ENCODE measurements at places on chromosomes 4 and X. TPM values are rescaled to one million over a fixed set of nuclear protein-coding genes. Genes with fewer than 3 reads are reported as not detected.

DNA sequence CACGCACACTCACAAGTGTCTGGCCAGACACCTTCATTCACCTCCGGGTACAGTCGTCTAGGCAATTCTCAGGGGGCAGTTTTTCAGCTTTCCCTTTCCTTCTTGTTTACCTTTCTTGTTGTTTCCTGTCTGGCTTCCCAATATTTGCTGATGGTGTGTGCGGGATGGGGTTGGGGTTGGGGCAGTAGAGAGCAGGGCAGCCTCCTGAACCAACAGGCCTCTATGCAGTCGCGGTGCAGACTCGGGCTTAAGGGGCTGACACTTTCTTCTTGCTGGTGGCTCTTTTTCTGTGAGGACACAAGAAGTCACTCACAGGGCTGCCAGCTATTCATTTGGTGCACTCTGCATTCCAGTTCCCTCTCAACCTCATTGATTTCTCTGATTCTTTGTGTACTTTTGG lies 56.4 kb downstream of the NBDY start:
- DNase-seq, result no peak

GRCh38 chr4:141739636-141740035 lies 103.3 kb downstream of the IL15 start:
- no peak for DNase-seq

- DNase-seq, result no peak
Measured at GRCh38 chr4:174275101-174275500, 8.4 kb downstream of the FBXO8 start.

GRCh38 chr4:119598521-119598920 lies 30.1 kb downstream of the PDE5A start:
- peak; percentile 44 for DNase-seq

DNA sequence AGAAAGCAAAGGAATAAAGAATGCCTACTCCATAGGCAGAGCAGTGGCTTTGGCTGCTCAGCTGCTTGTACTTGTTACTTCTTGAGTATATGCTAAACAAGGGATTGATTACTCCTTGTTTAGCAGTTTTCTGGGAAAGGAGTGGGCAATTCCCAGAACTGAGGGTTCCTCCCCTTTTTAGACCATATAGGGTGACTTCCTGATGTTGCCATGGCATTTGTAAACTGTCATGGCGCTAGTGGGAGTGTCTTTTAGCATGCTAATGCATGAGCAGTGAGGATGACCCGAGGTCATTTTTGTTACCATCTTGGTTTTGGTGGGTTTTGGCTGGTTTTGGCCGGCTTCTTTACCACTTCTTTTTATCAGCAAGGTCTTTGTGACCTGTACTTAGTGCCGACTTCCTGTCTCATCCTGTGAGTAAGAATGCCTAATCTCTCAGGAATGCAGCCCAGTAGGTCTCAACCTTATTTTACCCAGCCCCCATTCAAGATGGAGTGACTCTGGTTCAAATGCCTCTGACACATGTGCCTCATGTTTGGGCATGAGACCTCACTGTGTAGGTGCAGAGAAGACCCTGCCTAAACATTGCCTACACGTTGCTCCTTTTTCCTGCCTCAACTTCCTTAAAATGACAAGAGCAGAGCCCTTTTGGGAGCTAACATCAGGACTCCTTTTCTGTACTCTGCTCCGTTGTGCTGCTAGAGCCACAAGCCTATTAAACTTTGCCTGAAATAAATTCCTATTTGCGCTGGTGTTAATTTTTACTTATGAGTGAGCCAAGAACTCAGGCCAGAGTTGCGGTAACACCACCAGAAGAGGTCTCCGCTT lies 21.0 kb upstream of the UBA6 start:
- DNase-seq, result peak; percentile 79

- DNase-seq, result no peak
Measured at GRCh38 chrX:115067812-115068211, 50.4 kb upstream of the IL13RA2 start.

DNA sequence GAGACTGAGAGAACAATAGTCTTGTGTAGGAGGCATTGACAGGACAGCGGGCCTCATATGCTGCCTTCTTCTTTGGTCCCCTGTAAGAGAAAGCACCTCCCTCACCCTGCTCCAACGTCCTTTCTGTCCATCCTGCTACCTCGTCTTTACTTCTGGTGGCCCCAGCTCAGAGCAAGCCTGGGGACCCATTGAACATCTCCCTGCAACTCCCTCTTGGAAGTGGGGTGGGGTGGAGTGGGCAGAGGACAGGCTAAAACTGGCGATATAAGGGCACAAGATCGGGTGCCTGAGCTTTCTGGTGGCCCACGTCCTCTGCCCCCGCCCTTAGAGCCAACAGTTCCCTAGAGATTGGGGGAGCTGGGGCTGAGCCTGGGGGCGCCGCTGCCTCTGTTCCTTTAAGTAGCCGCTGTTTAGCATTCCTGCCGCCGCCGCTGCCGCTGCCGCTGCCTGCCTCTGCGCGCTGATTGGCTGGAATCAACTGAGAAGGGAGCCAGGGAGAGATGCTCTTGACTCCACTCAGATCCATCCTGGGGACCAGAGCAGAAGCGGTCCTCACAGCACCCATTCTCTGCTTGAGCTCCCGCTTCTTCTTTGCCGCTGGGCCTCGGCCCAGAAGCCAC lies at the start of gene DLG3:
Gene DLG3, plus strand, starts transcription at position 510 of the 620 bp plus-strand sequence. CDS start 367 bp downstream, outside the sequence.
- DNase-seq, result peak; percentile 84

DNA sequence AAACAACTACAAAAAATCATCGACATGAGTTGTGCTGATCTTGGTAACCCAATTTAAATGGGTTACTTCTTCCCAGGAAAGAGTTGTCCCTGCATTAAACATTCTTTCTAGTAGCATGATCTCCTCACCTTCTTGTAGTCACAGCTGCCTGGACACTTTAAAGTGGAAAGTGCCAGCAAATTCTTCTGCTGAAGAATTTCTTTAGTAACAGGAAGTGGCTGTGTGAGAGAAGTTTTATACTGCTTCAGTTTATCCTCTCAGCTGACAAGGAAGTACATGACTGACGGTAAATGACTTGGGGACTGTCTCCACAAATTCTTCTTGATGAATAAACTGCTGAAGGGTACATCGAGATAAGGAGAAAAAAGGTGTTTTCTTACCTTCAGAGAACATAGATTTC lies 18.2 kb upstream of the TNIP3 start:
- no peak for DNase-seq

DNA sequence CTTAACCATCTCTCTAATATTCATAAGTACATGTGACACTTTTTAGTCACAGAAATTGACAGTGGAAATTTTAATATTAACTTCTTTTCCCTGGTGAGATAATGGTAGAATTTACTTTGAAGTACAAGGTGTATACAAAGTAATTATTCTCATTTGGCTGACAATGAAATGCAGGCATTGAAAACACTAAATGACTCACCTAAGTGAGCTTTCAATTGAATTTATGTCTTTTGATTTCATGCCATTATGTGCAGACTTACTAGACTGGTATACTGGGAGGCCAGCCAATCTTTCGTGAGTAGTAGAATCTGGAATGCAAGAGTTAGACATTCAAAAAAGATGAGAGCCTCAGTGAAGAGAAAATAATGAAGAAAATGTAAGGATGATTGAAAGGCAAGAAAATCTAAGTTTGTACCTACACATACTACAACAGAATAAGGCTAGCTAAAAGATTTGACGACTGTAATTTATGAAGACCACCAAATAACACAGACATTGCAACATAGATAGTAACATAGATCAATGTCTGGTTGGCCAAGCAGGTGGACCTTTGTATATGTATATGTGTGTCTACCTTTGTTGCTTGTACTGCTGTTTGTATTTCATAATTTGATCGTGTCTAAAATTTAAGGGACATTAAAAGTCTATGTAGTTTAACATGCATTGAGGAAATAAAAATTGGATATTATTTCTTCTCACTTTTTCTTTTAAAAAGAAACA lies 459.7 kb downstream of the IL15 start:
- DNase-seq, result no peak

DNA sequence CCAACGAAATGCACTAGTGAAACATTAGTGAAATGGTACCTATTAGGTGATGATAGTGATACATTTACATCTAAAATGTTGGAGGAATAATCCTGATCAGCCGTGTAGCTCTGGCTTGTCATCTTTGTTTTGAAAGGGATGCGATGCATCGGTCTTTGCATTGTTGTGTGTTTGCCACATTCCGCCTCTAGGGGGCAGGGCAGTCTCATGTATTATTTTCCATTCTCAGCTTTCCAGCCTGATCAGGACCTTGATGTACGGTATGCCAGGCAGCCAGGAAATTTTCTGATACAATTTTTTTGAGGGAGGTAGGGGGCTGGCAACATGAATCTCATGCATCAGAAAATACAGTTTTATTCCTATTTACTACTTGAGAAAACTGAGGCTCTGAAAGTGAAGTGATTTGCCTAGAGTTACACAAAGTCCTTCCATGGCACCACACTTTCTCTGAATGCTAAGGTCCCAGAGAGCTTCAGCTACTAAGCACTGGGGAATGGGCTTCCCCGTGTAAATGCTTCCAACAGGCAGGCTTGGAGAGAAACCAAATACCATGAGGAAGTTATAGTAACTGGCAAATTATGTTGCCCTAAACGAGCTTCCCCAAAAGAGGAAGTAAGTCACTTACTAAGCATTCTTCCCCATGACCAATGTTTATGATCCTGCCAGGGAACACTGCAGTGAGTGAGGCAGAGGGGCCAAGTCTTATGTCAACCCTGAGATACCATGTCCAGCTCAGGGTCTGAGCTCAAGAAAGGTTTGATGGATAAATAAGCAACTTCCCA lies 31.8 kb upstream of the IQSEC2 start:
- peak; percentile 70 for DNase-seq

AFP gene
- total RNA-seq, result 4.0 TPM

CXorf65 gene
- total RNA-seq, result not detected

GLRB gene
- total RNA-seq, result 1.9 TPM

RHOXF2 gene
- not detected for total RNA-seq

SHOX gene
- not detected for total RNA-seq

BMPR1B gene
- total RNA-seq, result 1.0 TPM

CT45A3 gene
- total RNA-seq, result not detected
